Neural progenitor cell (in vitro differentiated cells): ENCODE measurements at places on chromosomes 4 and X.

DNA sequence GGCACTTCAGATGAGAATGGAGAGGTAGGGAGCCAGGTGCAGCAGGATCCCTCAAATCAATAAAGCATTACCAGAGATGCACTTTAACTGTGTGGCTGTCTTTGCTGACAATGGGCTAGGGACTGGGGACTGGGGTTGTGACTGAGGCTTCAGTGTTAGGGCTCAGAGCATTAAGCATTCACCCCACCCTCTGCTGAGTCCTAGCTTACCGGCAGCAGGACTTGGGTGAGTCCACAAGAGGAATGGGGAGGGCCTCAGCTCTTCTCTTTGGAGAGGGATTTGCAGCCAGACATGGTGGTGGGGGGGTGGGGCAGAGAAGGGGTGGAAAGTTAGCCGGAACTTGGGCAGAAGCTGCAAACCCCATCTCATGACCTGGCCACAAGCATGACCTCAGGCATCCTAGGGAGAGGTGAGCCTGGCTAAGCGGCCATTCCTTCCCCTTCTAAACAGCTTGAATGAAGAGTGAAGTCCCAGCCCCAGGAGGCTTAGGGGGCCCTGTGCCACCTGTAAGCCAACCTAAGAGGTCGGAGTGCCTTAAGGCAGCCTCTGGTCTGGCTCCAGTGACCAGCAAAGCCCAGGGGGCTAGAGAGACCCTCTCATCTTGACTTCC lies 78.4 kb downstream of the STARD8 start:
- DNase-seq = no peak

- no peak for DNase-seq
Measured at GRCh38 chr4:26905172-26905571, 44.5 kb downstream of the STIM2 start.

- DNase-seq = peak; percentile 54
Measured at GRCh38 chr4:143399113-143399949, 62.7 kb downstream of the GAB1 start.

DNA sequence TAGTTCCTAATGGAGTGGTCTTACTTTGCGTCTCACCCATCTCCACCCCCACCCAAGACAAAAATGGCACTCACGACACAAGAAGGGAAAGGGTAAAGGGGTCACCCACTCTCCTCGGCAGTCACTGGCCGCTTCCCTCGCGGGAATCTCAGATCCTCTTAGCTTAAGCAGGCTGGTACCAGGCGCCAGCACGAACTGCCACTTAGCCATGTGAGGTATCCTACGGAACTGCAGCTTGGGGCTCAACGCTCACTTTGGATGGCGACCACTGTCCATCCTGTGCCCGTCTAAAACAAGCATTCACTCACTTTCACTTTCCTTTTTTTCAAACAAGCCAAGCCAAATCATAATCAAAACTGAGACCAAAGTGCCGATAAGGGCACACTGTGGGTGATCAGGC lies 14.6 kb upstream of the MAGIX start:
- DNase-seq = no peak

DNA sequence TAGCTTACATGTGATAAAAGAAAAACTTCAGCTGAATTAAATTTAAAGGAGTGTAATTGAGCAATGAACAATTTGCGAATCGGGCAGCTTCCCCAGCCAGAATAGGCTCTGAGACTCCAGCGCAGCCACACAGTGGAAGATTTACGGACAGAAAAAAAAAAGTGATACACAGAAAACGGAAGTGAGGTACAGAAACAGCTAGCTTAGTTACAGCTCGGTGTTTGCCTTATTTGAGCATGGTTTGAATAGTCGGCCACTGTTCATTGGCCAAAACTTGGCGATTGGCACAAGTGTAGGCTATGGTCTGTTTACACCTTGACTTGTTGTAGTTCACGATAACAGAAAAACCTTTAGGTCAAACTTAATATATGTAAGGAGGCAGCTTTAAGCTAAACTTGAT lies 16.7 kb upstream of the SUPT20HL1 start:
- no peak for DNase-seq

GRCh38 chrX:38285649-38286048 lies 41.7 kb downstream of the RPGR start:
- DNase-seq = no peak
